CD4-positive, alpha-beta T cell treated with Interferon alpha-2 for 1 hour (primary cell): ENCODE measurements at places on chromosomes 3 and 15.
A peak's percentile ranks its signal among the peaks of the same experiment; 100 is the strongest.

DNA sequence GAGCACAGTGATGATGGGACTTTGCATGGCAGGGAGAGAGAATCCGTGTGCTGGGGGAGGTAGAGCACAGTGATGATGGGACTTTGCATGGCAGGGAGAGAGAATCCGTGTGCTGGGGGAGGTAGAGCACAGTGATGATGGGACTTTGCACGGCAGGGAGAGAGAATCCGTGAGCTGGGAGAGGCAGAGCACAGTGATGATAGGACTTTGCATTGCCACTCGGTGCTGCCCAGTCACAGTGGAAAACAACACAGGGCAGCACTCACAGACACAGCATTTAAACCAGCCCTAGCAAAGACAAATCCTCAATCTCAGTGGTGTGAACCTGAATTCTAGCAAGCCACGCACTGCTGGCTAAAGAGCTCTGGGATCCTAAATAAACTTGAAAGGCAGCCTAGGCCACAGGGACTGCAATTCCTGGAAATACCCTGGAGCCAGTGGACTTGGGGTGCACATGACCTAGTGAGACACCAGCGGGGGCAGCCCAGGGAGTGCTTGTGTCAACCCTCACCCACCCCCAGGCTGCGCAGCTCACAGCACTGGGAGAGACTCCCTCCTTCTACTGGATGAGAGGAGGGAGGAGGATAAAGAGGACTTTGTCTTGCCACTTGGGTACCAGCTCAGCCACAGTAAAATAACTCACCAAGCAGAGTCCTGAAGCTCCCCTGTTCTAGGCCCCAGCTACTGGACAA lies 23.4 kb upstream of the TNK2 start:
- no peak for DNase-seq

GRCh38 chr3:127291611-127292010 lies 3.8 kb upstream of the PRR20G start:
- DNase-seq: no peak

- no peak for DNase-seq
These were observed 198.7 kb downstream of the AKAP13 start for GRCh38 chr15:85578941-85579701.

DNA sequence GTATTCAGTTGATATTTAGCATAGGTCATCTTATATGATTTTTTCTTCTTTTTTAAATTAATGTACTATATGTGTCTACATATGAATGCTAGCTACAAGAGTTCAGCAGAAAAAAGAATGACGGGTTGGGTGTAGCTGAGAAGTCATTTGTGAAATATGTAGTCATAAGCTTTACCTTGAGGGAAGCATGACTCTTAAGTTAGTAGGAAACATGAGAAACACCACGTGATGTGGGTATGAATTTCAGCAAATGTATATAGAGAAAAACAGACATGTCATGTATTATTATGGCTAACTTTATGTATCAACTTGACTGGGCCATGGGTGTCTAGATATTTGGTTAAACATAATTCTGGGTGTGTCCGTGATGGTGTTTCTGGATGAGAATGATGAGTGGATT lies 125.0 kb downstream of the RAP2B start:
- no peak for DNase-seq

DNA sequence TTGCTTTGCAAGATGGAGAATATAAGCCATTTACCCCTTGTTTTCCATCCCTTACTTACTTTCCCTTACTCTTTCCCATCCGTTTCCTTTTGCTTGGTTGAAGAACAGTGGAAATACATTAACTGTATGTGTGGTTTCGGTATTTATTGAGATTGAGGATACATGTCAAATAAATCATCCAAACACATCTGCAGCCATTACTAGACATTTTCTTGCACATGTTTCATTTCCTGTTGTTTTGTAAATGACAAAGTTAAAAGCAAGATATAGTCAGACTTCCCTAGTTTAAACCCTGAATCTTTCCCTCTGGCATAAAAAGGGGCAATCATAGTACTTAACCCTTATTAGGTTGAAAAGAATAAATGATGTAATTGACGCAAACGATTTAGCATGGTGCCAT lies 82.1 kb upstream of the BCHE start:
- DNase-seq: no peak

DNA sequence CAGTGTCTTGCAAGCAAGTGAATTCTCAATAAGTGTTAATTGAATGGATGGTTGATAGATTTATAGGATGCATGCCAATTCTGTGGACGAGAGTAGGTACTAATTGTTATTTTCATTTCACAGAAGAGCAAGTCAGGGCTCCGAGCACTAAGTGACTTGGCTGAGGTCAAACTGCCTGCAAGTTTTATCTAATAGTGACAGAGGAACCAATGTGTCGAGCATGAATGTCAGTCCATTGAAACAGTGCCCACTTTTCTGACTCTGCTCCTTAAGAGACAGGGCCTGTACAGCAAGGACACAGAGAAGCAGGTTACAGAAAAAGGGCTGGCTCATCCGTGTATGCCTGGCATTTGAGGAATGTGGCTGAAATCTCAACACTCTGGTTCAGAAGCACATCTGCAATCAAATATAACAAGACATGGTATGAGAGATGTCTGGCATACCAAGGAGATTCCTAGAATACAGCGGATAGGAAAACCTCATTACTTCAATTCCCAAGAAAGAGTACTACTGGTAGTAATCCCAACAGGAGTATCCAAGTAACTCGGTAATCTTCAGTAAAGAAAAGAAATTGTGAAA lies 6.0 kb upstream of the B3GNT5 start:
- DNase-seq: no peak

GRCh38 chr15:31487811-31488436 lies 161.3 kb downstream of the KLF13 start:
- no peak for DNase-seq

DNA sequence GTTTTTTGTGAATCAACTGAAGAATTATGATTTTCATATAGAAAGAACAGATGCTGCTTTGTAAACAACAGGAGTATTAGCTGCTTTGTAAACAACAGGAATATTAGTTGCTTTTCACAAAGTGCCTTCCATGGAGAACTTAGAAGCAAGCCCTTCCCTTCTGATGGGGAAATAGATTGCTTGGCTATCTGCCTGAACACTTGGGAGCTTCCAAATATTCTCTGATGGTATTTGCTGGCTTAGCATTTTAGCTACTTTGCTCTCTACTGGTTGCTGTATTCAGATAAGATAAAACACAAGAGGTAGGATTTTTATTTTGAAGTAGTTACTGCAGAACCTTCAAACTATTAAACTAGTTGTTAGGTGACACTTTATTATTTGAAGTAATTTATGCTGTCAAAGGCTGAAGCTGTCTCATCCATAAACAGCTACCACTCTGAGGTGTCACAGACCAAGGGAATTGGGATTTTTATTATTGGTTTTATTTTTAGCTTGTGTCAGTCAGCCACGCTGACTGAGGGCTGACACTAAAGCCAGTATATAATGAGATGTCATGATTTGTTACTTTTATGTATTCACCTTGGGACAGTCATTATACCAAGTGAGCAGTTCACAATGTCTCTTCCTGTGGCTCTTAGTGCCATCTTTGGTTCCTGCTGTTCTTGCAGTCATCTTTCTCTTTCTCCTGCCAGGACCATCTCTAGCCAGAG lies 50.0 kb downstream of the ZIC1 start:
- no peak for DNase-seq

GRCh38 chr3:169133178-169134161 lies 530.0 kb downstream of the MECOM start:
- DNase-seq: no peak

- no peak for DNase-seq
These were observed 143.3 kb upstream of the PROK2 start for GRCh38 chr3:71928212-71928611.

GRCh38 chr3:108100906-108101660 lies 10.3 kb upstream of the CD47 start:
- peak; percentile 61 for DNase-seq

- no peak for DNase-seq
These were observed 64.6 kb downstream of the TPRG1 start for GRCh38 chr3:189236352-189236751.

- no peak for DNase-seq
These were observed 15.7 kb upstream of the PRR23E start for GRCh38 chr3:127177226-127177625.

GRCh38 chr3:131812433-131812832 lies 222.4 kb downstream of the CPNE4 start:
- no peak for DNase-seq

DNA sequence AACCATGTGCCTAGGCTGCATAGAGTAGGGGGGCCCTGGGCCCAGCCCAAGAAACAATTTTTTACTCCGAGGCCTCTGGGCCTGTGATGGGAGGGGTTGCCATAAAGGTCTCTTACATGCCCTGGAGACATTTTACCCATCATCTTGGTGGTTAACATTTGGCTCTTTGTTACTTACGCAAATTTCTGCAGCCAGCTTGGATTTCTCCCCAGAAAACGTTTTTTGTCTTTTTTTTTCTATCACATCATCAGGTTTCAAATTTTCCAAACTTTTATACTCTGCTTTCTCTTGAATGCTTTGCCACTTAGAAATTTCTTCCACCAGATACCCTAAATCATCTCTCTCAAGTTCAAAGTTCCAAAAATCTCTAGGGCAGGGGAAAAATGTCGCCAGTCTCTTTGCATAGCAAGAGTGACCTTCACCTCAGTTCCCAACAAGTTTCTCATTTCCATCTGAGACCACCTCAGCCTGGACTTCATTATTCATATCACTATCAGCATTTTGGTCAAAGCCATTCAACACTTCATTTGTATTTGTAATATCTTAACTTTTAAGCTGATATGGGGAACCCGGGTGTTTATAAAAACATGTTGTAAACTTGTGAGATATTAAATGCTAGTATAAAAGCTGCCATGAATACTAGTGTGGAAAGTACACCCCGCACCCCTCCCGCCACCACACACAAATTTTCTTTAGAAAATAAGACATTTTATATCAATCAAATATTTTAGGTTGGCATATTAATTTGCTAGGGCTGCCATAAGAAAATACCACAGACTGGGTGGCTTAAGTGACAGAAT lies 56.0 kb upstream of the PLSCR4 start:
- no peak for DNase-seq

GRCh38 chr3:162742159-162742717 lies 1245.6 kb downstream of the OTOL1 start:
- DNase-seq: no peak

- DNase-seq: no peak
These were observed 111.9 kb downstream of the ETFA start for GRCh38 chr15:76199106-76200082.

GRCh38 chr3:127233371-127233770 lies 40.4 kb downstream of the PRR23E start:
- DNase-seq: no peak

- no peak for DNase-seq
These were observed 42.2 kb upstream of the PPARG start for GRCh38 chr3:12246497-12247163.

DNA sequence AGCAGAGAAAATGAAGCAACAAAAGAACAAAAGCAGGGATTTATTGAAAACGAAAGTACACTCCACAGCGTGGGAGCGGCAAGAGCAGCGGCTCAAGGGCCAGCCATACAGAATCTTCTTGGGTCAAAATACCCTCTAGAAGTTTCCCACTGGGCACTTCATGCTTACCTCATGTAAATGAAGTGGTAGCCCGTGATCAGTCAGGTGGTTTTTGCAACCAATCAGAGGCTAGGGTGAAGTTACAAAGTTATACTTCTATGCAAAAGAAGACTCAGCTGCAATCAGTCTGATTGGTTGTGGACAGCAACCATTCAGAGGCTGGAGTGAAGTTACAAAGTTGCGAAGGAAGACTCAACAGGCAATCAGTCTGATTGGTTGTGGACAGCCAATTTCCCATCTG lies 37.8 kb upstream of the TRH start:
- peak; percentile 66 for DNase-seq

- peak; percentile 56 for DNase-seq
These were observed 112.1 kb upstream of the ICE2 start for GRCh38 chr15:60590935-60591495.

- DNase-seq: no peak
These were observed 100.6 kb upstream of the BCL6 start for GRCh38 chr3:187845826-187846225.

DNA sequence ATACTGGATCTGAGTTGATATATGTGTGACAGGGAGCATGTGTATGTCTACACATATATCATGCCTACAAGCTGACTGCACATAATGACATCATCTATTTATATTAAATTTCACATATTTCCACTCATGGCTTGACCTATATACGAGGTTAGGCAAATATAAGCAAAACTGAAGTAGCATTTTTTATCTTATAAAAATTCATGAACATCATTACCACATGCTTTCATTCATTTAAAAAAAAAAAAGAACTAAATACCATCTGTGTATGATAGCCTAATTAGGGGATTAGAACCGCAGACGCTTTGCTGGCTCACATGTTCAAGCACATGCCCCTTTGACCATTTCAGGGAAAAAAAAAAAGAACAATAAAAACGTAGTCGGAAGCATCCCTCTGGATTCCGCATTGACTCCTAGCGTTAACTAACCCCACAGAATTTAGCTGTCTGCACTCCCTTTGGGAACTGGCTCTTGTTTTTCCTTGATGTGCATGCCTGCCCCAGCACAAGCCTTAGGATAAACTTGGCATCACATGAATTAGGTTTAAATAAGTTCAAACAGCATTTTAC lies 888.4 kb downstream of the ROBO1 start:
- DNase-seq: no peak

DNA sequence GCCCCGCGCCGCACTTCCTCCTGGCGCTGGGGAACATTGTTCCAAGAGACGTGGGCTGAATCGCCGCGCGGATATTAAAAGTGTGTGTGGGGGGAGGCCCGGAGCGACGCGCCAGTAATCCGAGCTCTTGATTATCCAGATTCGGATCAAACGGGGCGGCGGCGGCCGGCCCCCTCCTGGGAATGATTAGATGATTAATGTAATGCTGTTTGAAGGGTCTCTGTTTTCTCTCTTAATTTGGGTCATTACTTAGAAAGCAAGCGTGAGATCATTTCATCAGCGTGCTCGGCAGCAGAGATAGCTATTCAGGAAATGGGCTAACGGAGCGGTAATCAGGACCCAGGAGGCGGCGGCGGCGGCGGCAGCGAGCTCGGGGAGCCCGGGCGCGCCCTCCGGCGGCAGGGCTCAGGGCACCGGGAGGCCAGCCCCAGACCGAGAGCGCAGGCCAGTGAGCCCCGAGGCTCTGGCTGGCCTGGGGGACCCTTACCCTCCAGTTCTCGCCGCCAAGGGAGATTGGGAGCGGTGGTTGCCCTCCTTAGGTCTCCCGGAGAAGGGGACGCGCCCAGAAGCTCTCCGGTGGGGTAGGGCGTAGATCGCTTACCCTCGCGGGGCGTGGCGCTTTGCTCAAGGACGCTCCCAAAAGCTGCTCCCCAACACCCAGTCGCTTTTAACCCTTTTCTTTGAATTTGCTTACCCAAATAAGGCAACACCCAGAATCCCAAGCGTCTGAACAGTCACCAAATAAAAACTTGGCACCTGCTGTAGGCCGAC lies 4.5 kb downstream of the FEZF2 start:
- no peak for DNase-seq
